ENCODE measurements at places on chromosomes 7 and 10.

- DNase-seq: no peak
Observed at GRCh38 chr10:43801140-43801539, 152.5 kb upstream of the ZNF32 start.

GRCh38 chr10:27844223-27844622, 98.6 kb upstream of the MKX start:
- DNase-seq: no peak

- no peak for DNase-seq
Observed at GRCh38 chr7:77907281-77907680, 108.7 kb downstream of the PHTF2 start.

GRCh38 chr10:79269443-79269842, 77.8 kb upstream of the PPIF start:
- DNase-seq: no peak

DNA sequence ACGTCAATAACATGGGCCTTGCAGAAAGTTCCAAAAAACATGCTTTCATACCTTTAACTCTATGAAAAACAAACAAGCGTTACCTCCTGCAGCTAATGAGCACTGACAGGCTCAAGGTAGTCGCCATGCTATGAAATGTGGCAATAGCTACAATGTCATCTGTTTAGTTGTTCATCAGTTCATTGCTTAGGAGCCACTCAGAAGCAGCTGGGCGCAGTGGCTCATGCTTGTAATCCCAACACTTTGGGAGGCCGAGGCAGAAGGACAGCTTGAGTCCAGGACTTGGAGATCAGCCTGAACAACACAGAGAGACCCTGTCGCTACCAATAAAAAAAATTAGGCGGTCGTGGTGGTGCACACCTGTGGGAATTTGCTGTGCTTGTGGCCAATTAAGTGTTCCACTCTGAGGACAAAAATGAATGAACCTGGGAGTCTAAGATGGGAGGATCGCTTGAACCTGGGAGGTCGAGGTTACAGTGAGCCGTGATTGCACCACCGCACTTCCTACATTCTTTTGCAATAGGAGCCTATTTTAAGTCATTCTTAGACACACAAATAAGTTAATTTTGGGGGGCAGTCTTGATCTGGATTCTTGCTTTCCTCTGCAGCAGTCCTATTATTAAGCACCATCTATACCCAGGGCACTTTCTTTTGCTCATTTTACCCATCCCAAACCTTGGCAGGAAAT, 276.2 kb upstream of the KLF14 start:
- no peak for DNase-seq

DNA sequence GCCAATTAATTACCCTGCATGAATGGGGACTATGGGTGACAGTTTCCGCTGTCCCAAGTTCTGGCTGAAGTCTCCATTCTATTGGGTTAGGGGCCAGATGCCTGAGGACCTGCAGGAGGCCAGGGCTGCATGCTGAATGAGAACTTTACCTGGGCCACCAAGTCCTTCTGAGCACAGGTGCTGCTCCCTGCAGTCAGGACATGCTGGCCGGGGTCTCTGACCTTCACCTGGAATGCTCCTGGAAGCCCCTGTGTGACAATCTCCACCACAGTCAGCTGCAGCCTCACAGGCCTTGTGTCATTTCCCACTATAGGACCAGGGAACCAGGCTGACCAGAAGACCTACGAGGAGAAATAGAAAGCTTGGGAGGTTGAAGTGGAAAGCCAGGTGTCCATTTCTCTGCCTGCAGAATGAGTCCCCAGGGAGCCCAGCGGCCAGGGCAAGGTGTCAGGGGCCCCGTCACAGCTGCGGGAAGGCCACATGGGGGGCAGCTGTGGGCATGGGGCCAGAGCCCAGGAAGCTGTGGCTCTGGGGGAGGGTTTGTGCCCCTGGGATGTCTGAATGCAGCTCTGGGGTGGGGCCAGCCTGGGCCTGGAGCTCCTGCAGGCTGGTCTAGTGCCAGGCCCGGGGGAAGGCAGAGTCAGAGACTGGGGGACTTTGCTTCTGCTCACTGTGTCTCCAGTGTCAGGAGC, 5.6 kb upstream of the GIMAP8 start:
- no peak for DNase-seq
